ENCODE measurements at places on chromosomes 13 and 19.
A peak's percentile ranks its signal among the peaks of the same experiment; 100 is the strongest.

- no peak for DNase-seq
Measured at GRCh38 chr13:110421696-110422385, 114.8 kb downstream of the COL4A2 start.

DNA sequence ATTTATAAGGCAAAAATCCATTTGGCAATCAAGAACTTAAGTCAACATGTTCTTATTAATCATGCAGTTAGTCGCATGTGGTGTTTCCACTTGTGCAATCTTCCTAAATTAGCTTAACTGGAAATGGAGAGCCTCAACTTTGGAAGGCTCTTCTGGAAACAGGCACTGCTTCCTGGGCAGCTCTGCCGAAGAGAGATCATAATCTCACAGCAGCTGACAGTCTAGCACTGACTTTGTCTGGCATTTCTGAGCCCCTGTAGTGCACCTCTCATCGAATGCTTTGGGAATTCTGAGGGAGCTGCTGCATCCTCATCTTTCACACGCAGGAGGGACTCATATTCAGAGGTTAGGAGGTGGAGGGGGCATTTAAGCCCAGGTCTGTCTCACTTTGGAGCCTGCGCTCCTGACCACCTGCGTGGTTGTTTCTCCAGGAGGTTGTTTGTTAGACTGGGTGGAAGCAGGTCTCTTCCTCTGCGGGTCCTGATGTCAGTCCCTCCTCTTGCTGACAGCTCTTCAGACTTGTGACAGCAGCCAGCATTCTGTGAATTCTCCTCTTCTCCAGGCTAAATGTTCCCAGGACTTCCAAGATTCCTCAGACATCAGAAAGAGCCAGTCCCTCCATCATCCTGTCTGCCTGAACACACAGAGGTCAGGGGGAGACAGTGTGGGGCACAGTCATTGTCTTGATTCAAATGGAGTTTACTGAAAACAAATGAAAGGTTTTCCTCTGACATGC is 100.4 kb upstream of the GJB6 start:
- no peak for DNase-seq

GRCh38 chr19:15195371-15196334 is 5.1 kb downstream of the NOTCH3 start:
- peak; percentile 80 for DNase-seq

GRCh38 chr13:80313668-80314256 is 27.2 kb downstream of the SPRY2 start:
- no peak for DNase-seq

DNA sequence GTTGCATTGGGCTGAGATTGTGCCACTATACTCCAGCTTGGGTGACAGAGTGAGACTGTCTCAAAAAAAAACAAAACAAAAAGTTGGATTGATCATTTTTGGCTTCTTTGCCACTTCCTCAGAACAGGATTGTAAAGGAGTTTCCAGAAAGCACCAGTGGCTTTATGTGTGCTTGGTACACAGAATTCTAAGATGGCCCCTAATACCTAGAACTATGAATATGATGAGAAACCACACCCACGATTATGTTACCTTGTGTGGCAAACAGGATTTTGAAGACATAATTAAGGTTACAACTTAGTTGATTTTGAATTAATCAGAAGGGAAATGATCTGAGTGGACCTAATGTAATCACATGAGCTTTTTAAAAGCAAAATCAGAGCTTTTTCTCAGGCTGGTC is 26.5 kb downstream of the CEACAM1 start:
- no peak for DNase-seq

GRCh38 chr19:7440188-7440975 is 48.5 kb downstream of the PEX11G start:
- DNase-seq: no peak

DNA sequence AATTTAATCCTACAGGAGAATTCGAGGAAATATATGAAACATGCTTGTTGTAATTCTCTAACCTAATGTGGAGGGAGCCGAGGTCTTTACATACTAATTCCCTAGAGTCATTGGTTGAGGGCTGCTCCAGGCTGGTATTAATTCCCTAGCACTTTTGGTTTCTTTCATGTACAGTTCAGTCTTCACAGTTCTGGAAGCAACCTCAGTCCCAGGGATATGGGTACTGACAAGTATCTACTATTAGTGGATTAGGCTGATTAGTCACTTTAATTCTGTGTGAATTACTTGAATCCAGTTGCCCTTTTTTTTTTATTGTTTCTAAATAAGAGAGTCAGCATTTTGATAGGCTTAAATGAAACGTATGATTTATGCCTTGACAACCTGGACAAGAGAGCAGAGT is 172.3 kb upstream of the HTR2A start:
- no peak for DNase-seq

DNA sequence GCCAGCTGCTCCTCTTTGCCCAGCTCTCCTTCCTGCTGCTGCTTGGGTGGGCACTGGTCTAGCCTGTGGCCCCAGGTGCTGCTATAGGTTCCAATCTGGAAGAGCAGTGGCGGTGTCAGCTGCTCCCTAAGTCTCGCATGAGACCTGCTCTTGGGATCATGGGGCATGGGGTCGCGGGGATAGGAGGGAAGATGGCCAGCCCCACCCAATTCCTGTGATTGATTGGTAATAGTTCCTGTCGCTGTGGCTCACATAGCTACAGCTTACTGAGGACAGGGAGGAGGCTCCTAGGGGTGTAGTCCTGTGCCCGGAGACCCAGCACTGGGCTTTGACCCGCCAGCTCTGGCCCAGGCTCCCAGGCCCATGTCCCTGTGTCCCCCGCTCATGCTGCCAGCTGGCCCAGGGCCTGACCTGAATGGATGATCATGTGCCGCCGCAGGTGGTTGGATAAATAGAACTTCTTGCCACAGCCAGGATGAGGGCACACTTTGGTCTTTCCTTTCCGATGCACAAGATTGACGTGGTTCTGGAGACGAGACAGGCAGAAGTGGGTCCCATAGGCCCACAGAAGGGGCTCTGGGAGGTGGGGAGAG is 4.5 kb upstream of the ELAVL3 start:
- DNase-seq: no peak

- no peak for DNase-seq
Measured at GRCh38 chr13:44439452-44440024, 65.9 kb downstream of the SERP2 start.

DNA sequence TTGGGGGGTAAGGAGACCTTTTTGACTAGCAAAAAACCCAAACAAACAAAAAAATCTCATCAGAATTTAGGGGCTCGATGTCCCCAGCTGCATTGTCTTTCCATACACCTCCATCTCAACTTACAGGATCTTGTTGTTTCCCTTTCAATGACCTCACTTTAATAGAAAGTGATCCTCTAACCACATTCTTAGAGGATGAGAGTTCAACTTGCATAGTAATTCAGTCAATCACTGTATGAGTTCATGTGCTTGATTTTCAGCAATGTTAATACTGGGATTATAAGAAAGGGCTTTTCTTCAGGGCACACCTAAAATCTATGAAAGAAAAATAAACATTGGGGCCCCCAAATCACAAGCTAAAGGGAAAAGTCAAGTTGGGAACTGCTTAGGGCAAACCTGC is 1512.0 kb downstream of the SLITRK1 start:
- no peak for DNase-seq

- DNase-seq: no peak
Measured at GRCh38 chr13:97464561-97464960, 30.6 kb downstream of the RAP2A start.

DNA sequence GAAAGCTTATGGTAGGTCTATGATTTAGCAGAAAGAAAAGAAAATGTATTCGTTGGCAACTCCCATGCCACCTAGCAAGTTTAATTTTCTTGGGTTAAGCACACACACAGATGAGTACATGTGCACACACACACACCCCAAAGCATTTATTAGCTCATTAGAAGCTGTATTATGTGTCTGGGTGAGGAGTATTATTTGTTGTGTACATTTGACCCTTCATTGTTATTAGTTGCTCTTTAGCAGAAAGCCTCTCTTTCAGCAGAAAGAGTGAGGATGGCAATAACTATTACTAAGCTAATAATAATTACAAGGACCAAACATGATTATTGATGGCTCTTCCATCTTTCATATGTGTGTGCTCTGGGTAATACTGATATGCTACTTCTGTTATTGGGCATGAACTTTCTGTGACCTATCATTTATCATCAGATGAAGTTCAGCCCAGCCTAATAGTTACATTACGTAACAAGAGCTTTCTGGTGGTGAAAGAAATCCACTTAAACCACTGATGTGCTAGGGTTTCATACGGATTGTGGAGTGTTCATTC is 177.4 kb upstream of the OBI1 start:
- DNase-seq: no peak

DNA sequence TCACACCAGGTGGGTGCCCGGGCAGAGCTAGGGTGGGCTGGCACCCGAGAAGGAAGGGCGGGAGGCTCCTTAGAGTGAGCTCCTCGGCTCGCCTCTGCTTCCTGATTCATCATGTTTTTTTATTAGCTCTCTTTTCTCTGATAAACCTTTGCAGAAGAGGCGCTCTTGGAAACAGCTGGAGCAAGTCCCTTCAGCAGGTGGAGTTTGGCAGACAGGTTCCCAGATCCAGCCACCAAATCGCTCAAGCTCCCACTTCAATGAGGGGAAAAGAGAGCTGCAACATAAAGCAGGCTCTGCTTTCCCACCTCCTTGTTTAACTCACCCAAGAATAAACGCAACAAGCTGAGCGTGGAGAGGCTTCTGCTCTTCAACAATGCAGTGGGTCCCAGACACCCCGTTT is 244.8 kb downstream of the TSHZ3 start:
- no peak for DNase-seq

DNA sequence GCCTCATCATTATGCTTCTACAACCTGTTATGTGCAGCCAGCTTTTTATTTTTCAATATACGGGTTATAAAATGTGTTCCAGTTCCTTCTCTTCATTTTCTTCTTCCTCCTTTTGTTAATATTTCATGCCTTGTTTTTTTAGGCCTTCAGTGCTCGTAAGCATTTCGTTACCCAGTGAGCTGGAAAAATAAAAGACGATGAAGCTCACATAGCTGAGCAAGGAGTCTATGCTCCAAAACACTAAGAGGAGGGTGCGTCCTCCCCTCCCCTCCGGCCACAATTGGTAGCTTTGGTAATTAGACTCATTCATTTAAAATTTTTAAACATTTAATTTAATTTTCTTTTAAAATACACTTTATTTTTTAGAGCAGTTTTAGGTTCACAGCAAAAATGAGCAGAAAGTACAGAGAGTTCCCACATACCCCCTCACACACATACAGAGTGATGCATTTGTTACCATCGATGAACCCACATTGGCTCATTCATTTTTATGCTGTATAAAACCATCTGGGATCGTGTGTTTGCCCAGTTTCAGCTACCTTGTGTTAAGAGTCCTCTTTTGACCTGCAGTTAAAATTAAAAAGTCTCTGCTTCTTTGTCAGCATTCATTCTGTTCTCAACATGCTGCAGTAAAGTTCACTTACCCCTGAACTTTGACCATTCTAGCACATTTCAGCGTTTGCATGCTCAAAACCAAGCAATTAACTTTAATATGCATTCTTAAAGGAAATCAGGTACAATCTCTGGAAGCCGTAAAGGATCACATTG is 223.9 kb downstream of the LACC1 start:
- no peak for DNase-seq

- no peak for DNase-seq
Measured at GRCh38 chr19:47663911-47664771, 49.1 kb upstream of the EHD2 start.

GRCh38 chr13:113745059-113745458 is 14.0 kb upstream of the TMEM255B start:
- DNase-seq: no peak

GRCh38 chr19:16541526-16542044 is 652 bp downstream of the CHERP start:
- no peak for DNase-seq

DNA sequence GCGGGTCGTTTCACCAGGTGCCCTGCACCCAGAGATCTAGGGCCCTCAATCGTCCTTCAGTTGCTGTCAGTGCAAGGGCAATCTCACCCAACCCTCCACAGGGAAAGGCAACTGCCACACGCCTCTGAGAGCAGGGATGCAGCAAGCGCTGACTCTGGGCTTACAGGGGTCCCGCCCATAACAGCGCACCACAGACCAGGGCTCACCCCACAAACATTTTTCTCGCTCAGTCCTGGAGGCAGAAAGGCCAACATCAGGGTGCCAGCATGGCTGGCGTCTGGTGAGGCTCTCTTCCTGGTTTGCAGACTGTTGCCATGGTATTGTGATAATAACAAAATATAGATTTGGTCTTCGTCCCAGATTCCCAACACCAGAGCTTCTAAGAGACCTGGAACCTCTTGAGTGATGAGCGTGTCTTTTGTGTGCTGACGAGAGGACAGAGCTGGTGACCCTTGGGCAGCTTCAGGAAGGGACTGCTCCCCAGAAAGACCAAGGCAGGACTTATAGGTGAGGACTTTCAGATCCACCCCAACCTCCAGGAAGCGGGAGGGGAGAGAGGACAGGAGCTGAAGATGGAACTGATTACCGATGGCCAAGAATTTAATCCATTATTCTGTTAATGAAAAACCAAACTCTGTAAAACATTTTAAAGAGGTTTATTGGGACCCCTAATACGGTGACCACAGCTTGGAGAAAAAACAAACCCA is 51.3 kb downstream of the C13orf46 start:
- DNase-seq: no peak

DNA sequence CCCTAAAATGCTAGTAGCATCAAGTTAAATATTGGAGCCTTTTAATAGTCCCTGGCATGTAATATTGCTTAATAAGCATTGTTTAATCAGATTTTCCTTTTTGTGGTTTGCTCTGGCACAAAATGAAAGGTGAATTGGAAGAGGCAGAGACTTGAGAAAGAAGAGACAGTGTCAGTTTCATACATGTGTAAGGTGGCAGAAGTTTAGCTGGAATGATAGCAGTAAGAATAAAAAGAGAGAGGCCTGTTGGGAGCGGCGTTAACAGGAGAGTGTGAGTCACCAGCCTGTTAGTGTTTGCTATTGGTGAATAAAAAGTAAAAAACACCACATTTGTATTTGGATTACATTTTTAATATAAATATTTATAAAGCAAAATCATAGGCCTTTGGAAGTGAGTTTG is 145.3 kb downstream of the PDS5B start:
- no peak for DNase-seq

GRCh38 chr19:38173291-38174041 is 50.6 kb downstream of the DPF1 start:
- DNase-seq: no peak

- DNase-seq: no peak
Measured at GRCh38 chr13:104759069-104759468, 1692.9 kb upstream of the SLC10A2 start.

DNA sequence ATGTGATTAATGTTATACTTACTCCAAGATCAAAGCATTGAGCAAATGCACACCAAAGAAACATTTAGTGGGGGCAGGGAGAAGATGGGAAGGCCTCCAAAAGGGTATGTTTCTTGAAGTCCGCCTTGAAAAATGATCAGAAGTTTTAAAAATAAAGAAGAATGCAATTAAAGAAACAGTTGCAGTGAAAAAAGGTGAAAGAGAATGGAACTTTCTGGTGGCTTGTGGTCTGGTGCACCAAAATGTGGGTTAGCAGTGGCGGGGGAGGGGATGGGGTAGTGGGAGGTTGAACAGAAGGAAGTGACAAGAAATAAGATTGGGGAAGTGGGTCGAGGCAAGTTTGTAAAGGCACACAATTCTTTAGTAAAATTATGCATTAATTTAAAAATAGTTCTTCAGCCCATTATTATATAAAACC is 2.5 kb downstream of the LCP1 start:
- DNase-seq: no peak
